IPS DF 6.9 (cell line): ENCODE measurements at places on chromosomes 4 and X.

- DNase-seq = no peak
Measured at GRCh38 chr4:63583007-63583406, 826.2 kb downstream of the TECRL start.

DNA sequence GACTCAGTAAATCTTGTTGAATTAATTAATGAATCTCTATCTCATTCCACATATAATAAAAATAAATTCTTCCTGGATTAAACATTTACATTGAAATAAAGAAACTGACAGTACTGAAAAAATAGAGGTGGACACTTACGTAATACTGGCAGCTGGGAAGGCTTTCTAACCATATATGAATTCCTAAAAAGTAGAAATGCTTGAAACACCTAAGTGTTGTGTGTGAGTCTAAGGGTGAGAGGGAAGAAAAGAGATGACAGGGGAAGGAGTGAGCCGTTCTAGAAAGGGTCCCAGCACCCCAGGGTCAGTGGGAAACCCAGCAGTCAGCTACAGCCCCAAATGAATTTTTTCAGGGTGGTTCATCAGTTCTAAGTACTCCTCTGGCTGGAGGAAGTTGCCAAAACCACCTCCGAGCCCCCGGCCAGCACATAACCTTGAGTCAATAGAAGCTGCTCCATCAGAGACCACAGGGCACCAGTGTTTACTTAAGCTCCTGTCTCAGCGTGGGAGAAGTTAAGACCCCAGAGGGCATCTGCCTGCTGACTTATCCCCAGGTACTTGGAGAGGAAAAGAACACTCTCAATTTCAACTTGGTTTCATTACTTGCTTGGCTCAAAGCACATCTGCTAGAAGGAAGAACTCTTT is 18.3 kb downstream of the GAB3 start:
- no peak for DNase-seq

DNA sequence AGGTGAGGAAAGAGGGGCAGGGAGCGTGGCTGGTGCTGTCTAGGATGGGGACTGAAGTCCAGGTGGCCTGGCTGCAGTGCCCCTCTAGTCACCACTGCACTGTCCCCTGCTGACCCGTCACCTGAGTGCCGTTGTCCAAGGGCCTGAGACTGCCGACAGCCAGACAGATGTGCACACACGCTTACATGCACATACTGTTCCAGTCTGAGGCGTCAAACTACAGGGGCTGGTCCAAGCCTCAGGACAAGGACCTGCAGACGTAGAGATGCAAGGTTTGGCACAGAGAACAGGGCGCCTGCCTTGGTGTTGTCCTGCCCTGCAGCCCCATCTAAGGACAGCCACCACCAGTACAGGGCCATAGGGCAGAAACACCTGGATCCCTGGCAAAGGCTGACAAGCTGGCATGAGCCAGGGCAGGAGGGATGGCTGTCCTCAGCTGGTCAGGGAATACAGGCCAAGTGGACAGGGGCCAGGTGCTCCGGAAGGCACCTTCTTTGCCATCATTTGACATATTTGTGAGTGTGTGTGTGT is 1.7 kb downstream of the SLC2A9 start:
- DNase-seq = no peak

DNA sequence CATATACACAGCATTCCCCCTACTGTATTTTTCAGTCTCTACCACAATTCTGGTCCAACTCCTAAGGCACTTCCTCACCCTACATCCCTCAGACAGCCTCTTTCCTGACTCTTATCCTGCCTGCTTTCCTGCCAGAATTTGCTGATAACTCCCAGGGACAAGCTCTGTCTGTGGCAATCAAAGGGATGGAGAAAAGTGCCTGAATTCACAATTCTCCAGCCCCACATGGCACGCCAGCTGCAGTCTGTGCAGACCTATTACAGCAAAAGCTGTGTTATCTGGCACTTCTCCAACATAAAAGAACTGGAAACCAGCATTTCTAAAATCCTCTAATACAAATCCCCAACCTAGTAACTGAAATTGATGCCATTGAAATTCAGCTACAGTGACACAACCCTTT is 404.8 kb downstream of the KLHL13 start:
- no peak for DNase-seq

DNA sequence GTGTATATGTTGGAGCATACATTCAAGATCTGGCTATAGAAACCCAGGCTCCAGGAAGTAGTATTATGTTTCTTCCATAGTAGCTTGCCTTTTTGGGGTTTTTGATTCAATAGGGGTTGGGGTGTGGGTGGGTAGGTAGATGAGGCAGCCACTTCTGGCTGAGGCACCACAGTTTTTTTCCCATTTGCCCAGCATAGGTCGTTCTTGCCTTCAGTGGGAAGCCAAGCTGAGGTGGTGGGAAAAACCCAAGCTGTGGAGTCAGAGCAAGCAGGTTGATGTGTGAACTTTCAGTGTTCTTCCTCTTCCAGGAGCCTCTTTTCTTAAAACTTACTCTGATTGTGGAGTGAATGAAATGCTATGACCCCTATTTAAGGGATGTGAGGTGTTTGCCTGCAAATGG is 67.0 kb upstream of the RPS6KA3 start:
- no peak for DNase-seq

DNA sequence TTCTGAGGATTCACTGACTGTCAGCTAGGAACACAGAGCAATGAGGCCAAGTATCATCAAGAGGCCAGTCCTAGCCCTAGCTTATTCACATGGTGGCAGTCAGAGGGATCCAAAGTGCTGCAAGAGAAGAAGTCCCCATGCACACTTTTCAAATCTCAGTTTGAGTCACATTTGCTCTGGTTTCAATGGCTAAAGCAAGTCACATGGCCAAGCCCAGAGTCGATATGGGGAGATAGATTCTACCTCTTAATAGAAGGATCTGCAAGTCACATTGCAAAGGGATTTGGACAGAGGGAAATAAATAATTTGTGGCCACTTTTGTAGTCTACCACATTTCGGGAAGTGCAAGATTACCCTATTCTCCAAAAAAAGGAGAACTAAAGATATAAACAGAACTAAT is 3.7 kb upstream of the LCORL start:
- DNase-seq = no peak

GRCh38 chrX:68826113-68826980 is 2.5 kb upstream of the EFNB1 start:
- no peak for DNase-seq

DNA sequence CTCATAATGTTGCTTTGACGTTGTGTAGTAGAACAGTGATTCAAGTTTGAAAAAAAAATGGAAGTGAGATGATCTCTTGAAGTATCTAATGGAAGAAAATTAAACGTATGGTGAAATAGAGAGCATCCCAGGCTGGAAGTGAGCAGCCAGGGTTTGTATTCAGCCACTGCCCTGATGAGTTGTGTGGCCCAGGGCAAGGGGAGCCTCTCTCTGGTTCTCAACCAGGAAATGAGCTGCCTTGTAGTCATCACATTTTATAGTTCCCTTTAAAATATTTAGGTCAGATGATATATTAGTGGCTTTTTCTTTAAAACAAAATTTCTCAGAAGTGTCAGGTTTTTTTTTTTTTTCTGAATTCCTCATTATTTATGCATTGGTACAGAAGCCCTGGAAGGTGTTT is 150.3 kb downstream of the GPAT3 start:
- no peak for DNase-seq

DNA sequence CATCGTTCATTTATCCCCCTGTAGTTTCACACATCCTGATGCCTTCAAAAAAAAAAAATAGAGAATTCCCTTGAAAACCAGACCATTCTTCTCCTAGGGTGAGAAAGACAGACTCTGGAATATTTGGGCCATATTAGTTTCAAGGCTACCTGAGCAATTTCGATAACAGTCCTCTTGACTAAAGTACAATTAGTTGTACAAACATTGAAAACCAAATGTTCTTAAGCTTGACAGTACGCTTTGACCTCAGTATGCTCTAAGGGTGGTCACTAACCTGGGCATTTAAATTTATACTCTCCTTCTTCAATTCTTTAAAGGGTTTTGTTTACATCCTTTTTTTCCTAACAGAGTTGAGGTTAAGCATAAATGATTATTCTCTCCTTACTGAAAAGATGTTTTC is 364.6 kb upstream of the FTHL17 start:
- DNase-seq = no peak

GRCh38 chrX:10971176-10971575 is 140.0 kb upstream of the HCCS start:
- no peak for DNase-seq

DNA sequence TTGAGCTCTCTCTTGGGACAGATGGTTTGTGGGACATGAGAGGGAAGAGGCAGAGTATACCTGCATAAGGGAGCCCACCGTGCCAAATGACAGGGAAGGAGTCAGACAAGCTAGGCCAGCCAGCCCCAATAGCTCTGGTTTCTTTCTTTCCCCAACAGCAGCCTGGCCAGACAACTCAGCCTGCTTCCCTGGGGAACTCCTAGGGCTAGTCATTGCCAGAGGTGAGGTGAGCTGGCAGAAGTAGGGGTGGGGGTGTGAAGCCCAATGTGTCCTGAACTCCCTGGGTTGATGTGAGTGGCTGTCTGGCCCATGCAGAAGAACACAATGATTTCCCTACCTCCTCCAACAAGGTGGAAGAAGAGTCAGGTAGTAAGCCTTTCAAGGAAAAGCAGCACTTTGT is 135.5 kb downstream of the AMMECR1 start:
- DNase-seq = no peak

DNA sequence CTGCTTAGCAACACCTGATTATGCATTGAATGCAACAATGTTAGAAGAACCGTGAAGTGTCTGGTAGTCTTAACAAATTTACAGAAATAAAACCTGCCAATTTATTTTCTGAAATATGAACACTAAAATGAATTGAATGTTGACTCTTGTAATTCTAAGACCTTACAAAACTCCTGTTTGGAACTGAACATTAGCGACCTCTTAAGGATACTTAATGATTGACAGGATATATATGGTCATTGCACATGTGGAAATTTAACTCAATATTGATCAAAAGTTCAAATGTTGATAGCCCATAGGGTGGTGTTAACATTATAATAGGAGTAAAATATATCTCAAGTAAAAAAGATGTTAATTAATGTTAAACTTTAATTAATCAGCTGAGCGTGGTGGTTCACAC is 79.1 kb downstream of the TECRL start:
- no peak for DNase-seq

- DNase-seq = no peak
Measured at GRCh38 chrX:9569876-9570301, 105.0 kb downstream of the TBL1X start.

DNA sequence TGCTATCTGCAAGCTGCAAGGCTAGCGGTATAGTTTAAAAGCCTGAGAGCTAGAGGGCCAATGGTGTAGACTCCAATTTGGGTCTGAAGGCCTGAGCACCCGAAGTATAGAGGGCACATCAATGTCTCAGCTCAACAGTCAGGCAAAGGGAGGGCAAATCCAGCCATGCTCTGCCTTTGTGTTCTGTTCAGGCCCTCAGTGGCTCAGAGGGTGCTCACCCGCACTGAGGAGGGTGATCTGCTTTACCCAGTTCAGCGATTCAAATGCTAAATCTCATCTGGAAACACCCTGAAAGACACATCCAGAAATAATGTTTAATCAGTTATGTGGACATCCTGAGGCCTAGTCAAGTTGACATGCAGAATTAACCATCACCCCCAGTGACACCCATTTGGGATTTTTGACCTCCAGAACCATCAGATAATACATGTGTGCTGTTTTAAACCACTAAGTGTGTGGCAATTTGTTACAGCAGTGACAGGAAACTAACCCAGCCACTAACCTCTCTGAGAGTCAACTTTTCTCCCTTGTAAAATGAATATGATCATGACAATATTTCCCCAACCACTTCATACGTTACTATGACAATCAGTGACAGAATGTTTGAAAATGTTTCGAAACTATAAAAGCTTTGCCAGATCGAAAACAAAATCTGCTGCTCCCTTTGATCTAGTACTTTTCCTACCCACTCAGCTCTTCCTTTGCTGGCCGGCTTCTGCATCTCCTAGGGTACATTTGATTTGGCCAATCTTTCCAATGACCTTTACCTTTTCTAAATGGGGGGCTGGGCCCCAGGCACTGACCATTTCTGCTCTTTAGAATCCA is 8.4 kb upstream of the TBL1X start:
- no peak for DNase-seq

DNA sequence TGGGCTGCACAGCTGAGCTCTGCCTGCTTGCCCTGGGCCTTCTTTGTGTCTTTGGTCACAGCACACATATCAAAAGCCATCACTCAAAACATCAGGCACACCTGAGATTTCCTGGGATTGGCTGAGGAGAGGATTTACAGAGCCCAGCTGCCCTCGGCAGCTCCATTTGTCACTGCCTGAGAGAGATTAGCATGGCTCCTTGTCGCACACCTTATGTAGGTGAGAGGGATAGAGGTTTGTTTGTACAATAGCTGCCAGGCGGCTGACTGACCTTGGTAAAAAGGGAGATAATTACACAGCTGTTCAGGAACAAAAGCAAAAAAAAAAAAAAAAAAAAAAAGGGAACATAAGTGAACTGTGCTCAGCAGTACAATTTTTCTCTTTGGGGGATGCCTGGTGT is 63.2 kb downstream of the MGST2 start:
- no peak for DNase-seq

- DNase-seq = no peak
Measured at GRCh38 chrX:153190381-153190780, 11.3 kb downstream of the MAGEA1 start.

- DNase-seq = no peak
Measured at GRCh38 chr4:80343887-80344286, 8.4 kb downstream of the CFAP299 start.

- DNase-seq = no peak
Measured at GRCh38 chr4:37682701-37683401, 3.3 kb downstream of the RELL1 start.

DNA sequence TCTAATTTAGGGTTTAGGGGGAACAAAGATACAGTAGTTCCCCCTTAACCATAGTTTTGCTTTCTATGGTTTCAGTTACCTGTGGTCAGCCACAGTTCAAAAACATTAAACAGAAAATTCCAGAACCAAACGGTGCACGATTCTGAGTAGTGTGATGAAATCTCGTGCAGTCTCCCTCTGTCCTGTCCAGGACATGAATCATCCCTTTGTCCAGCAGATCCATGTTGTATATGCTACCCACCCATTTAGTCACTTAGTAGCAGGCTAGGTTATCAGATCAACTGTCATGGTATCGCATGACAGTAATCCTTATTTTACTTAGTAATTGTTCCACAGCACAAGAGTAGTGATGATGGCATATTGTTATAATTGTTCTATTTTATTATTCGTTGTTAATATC is 556.1 kb downstream of the IL1RAPL1 start:
- DNase-seq = no peak

GRCh38 chr4:119629142-119629471 is 503 bp upstream of the PDE5A start:
- no peak for DNase-seq

GRCh38 chrX:10158279-10159144 is 1.7 kb downstream of the CLCN4 start:
- DNase-seq = no peak
